ENCODE measurements at places on chromosomes 3 and 15.

GRCh38 chr3:191382661-191383060 lies 52.3 kb upstream of the UTS2B start:
- DNase-seq: no peak

DNA sequence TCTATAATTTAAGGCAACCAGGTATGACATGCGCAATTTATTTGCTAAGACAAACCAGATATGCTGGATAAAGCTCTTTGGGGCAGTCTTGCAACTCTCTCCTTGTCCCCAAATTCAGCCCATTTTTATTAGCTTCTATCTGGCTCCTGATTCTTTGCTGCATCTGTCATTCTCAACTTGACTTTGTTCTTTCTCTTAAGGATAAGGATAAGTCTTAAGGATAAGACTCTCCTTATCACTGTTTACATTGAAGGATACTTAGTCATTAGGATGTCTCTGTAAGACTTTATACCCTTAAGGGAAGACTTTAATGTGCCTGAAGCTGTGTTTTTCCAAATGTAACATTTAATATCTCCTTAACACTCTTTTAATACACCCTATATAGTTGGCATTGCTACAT lies 49.2 kb downstream of the ALCAM start:
- DNase-seq: no peak

DNA sequence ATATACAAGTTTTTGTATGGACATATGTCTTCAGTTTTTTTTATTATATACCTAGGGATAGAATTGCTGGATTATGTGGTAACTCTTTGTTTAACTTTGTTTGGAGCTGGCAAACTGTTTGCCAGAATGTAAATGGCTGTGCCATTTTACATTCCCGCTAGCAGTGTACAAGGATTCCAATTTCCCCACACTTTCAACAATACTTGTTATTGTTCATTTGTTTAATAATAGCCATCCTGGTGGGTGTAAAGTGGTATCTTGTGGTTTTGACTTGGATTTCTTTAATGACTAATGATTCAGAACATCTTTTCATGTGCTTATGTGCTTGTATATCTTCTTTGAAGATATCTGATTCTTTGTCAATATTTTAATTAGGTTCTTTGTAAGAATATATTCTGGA lies 64.4 kb downstream of the ZNF609 start:
- no peak for DNase-seq

GRCh38 chr15:51803965-51804364 lies 25.5 kb upstream of the TMOD3 start:
- no peak for DNase-seq

DNA sequence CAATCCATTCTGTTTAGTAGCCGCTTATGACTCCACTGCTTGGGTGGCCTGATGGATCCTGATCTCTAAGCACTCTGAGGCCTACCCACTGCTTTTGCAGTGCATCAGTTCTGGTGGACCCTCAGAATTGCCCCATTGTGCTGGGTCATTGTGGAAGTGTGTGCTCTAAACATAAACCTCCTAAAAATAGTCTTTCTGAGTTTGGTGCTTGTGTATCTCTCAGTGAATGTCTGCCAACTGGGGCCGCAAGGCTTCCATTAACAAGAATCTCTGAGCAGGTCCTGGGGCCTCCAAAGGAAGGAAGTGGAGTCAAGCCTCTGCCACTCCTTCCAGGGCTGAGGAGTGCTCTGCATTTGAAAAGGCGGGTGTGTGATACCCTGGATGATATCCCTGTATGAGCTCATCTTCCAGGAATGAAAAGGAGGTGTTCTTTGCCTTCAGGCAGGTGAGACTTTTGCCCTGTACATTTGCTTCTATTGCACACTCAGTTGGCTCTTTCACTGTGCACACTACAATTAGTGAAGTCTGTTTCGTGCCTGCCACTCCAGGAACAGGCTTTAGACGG lies 80.0 kb upstream of the CACNA2D3 start:
- DNase-seq: no peak

- DNase-seq: no peak
Observed at GRCh38 chr15:82894971-82895520, 57.5 kb downstream of the HOMER2 start.

- no peak for DNase-seq
Observed at GRCh38 chr3:128315313-128315712, 151.4 kb downstream of the DNAJB8 start.

All from activated CD4-positive, alpha-beta T cell treated with anti-CD3 and anti-CD28 coated beads, Interleukin-2, amount 50 U/mL, for 4 hours (primary cell).